ENCODE measurements at places on chromosomes 3 and 15.

DNA sequence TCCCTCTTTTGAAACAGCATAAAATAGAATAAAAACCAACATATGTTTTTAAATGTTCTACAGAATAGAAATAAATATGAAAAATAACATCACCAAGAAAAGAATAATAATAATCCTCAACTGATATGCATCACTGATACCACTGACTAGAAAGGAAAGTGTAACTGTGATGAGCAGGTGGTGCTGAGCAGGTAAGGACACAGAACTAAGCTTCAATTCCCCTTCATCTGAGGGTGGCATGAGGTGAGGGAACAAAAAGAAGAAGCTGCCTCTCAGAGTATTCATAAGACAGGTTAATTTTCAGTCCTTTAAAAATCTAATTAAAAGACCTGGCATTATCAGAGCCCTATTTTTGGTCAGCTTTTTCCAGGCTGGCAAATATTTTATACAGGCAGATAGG is 216.3 kb downstream of the PLCH1 start:
- no peak for DNase-seq

DNA sequence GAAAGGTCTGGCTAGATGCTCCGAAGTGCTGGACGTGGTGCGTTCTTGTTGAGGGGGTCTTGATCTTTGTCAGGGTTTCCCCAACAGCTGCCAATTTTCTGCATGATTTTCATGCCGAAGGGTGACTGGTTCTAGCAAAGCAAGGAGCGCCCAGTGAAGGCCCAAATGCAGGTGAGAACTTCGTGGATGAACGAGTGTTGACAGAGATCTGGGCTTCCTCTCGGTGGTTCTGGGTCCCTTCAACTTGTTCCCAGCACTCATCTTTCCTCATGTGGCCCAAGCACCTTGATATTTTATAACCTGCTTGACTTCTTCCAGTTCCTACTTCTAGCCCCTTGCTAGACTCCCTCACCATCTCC is 40.8 kb upstream of the TFRC start:
- no peak for DNase-seq

- DNase-seq: no peak
Observed at GRCh38 chr15:41581110-41581509, 22.1 kb downstream of the TYRO3 start.

DNA sequence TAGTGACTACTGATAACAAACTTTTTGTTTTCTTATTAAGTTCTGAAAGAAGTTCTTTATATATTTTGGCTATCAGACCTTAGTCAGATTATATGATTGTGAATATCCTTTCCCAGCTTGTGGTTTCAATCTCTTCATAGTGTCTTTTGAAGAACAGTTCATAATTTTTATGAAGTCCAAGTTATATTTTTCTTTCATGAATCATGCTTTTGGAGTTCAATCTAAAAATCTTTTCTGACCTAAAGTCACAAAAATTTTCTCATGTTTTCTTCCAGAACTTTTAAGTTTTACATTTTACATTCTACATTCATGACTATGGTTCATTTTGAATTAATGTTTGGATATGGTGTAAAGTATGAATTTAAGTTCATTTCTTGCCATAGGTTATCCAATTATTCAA is 34.2 kb upstream of the OCA2 start:
- DNase-seq: no peak

GRCh38 chr15:48414015-48414414 is 82.8 kb downstream of the DUT start:
- no peak for DNase-seq

DNA sequence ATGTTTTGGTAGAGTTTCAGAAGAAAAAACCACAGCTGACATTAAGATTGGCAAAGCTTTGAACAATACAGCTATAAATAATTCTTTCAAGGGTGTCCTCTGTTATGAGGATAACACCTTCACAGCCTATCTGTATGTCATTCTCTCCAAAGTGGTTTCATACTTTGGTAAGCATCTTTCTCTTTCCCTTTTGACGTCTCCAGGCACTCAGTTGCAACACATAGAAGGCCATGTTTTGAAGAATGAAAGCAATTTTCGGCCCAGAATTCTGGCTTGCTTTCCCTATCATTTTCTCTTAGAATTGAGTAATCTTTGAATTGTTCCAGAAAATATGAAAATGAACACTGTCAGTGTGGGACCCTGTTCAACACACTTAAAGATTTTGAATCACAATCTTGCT is 200.0 kb upstream of the CBLB start:
- DNase-seq: no peak

Data from activated naive CD4-positive, alpha-beta T cell (primary cell).